ENCODE measurements at places on chromosomes 3 and 15.

DNA sequence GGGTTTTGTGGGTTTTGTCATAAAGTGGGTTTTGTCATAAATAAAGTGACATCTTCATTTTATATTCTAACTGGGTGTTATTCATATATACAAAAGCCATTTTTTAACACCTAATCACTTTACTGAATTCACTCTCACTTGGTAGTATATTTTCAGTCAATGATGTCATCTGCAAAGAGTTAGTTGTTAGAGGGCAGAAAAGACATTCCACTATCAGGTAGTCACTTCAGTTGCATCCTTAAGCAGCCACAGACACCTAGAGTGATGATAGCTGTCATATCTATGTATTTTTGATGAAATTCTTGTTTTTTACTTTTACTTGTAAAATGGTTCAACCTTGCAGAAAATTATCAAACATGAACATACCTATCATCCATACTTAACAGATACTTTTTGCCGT is 89.0 kb downstream of the DHX36 start:
- DNase-seq: no peak

GRCh38 chr3:4398941-4399245 is 68.2 kb downstream of the SUMF1 start:
- no peak for DNase-seq

DNA sequence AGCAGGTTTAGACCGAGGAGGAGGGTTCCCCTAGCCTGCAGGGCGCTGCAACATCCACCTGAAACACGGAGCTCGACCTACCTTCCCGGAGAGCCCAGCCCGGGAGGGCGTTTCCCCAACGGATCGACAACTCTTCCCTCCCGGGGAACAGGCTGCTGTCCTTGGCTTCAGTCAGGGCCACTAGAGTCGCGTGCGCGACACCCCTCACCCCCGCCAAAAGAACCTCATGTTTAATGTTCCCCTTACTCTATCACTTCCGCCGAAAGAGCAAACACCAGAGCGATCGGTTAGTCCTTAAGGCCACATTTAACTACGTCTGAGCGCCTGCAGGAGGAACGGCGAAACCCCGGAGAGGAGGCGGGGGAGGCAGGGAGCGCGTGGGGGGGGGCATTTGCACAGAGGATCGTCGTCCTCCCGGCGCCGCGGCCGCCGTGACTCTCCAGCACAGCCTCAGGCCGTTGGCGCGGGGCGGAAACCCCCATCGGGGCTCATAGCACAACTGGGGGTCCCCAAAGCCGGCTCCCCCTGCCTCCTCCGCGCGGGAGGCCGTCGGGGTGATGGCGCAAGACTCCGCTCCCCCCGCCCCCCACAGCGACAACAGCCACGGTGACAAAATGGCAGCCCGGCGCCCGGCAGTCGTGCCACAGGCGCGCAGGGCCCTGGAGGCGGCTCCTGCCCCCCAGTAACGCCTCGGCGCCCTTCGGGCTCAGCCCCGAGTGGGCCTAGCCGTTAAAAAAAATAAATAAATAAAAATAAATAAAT is 3.2 kb downstream of the ANP32A start:
- peak; percentile 83 for DNase-seq

DNA sequence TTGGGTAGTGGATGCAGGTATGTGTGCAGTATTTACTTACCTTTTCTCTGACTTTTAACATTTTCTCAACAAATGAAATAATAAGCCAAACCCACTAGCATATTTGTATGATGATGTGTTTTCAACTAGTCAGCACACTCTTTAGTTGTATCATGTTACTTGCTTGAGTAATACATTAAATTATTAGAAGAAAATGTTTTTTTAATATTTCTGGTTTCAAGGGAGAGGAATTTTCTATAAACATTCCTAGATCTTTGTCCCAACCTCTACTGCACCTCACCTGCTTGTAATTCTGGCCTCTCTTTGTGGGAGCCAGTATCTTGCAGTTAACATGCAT is 161.8 kb upstream of the CBLB start:
- DNase-seq: no peak

GRCh38 chr15:38650936-38651327 is 86.3 kb upstream of the RASGRP1 start:
- DNase-seq: no peak

- no peak for DNase-seq
Measured at GRCh38 chr3:22228705-22229104, 477.7 kb upstream of the ZNF385D start.

GRCh38 chr3:155158346-155159037 is 78.4 kb downstream of the MME start:
- no peak for DNase-seq

GRCh38 chr3:139794469-139795265 is 116.9 kb upstream of the NMNAT3 start:
- DNase-seq: no peak

DNA sequence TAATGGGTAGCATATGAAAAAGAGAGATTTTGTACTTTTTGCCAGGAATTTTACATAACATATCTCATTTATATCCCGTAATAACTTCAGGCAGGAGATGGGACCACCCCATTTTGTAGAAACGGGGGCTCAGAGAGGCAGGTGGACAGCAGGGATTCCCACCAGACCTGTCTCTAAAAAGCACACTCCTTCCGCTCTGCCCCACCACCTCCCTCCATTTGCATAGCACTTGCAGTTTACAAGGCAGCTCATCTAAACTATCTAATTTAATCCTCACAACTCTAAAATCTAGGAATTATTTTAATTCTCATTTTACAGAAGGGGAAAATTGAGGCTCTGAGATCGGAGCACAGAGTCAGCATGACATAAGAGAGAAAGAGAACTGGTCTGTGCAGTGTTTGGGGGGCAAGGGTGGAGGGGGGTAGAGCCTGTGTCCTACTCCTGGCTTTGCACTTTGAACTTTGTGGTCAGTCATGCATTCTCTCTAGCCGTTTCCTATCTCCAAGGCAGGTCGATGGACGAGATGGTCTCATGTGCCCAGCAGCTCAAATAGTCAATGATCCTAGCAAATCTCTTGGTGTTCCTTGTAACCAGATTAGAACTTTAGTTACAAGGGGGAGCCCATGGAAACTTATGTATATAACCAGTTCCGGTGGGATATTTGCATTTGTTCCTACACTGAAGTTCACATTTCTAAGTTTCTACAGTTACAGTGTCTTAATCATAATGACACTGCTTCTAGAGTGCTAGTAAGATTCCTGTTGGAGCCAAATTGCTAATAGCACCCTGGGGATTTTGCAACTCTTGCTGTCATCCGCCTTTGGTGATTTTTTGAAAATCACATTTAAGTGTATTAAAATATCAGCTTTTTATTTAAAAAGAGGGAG is 18.6 kb downstream of the CRYGS start:
- no peak for DNase-seq

- peak; percentile 89 for DNase-seq
Measured at GRCh38 chr15:69394556-69395282, 19.4 kb upstream of the KIF23 start.

Data from activated naive CD8-positive, alpha-beta T cell treated with anti-CD3 and anti-CD28 coated beads, Interleukin-2, amount 10 ng/mL, durations not matched to agents 7 days and 5 days (primary cell).